Left forelimb (tissue), 1 donor: ENCODE measurements at places on chromosomes 16 and 17.

DNA sequence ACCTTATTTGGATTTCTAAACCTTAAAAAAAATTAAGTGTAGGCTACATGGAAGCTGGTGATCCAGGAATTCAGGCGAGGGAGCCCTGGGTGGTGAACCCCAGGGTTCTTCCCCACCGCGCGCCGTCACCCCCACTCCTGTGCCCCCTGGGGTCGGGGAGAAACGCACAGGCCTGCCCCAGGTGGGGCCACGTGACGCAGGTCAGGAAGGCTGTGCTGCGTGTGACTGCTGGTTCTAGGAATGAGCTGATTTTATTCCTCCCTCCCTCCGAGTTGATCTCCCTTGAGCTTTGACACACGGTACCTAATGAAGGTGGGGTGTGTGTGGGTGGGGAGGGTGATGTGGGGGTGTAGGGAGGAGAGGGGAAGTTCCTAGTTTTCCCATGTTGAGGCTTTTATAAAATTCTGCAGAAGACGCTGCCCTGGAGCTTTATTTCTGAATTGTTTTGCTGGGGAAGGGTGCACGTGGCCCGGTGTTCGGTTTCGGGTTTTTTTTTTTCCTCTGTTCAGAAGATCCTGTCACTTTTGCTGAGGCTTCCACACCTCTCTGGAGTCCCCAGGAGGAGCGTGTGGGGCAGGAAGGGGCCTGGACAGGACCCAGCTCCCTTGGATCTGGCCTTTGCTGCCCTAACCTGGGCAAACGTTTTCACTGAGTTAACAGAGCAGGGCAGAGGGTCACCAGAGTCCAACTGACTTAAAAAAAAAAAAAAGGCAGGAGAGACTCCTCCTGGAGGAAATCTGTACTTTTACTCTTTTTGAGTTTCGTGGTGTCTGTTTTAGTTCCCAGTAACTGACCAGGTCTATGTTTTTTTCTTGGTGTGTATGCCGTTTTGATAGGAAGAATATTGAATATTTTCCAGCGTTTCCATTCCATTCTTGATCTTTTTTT is 55.8 kb upstream of the GSE1 start:
- no peak for DNase-seq

- DNase-seq = no peak
These were observed 55.2 kb downstream of the GAN start for GRCh38 chr16:81369888-81370504.

GRCh38 chr16:78503602-78504001 is 404.1 kb downstream of the WWOX start:
- DNase-seq = no peak

DNA sequence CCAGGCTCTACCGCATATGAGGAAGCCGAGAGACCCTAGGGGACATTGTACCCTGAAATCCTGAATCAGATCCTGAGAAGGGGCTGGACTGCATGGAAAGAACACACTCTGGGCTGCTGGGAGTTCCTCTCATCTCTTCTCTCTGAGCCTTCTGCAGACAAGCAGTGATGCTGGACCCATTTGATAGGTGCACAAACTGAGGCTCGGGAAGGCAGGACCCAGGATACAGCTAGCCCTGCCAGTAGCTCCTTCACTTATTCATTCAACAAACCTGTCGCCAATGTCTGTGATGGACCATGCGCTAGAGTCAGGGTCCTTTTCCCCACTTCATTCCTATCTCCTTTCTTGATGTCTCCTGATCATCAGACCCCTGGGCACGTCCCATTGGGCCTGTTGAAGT is 1.9 kb downstream of the SBK1 start:
- no peak for DNase-seq

DNA sequence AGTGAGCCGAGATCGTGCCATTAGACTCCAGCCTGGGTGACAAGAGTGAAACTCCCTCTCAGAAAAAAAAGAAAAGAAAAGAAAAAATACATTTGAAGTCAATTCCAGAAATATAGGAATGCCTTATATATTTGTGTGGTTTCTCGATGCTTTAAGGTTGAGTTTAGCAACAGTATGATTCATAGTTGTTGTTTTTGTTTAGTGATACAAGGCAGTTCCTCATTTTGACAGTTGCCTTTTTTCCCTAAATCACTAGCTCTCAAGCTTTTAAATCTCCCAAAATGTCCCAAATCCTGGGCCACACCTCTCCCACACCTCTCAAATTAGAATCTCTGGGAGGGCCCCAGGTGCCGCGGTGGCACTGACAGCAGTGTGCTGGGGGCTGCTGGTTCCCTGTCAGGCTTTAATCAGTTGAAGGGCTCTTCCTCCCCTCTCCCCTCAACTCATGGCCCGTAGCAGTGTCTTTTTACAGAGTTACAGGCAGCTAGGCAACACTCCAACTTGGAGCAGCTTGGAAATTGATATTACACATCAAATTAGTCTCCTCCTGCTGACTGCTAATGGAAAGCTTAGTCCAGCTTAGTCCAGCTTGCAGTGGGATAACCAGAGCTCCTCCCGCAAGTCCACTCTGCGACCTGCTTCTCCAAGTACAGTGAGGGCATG is 58.4 kb downstream of the EPN2 start:
- DNase-seq = no peak
